Activated T-helper 1 cell treated with anti-CD3 and anti-CD28 coated beads, Interleukin-2, amount 50 U/mL, for 16 hours (primary cell): ENCODE measurements at places on chromosomes 7 and 10.

DNA sequence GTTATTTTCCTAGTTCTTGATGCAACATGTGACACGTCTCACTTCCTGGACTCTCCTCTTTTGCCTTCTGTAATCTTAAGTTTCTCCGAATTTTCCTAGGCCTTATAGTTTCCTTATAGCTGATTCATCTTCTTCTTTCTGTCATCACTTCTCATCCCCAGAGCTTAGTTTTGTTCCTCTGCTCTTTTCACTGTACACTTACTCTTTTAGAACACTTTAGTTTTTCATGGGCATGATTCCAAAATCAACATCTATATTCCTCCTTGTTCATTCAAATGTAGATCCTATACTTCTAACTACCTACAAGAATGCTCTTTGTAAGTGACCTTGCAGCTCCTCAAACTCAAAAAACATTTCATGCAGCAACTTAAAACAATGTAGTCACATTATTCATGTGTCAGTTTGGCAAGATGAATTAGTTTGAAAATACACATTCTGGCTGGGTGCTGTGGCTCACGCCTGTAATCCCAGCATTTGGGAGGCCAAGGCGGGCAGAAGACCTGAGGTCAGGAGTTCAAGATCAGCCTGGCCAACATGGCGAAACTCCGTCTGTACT, 13.1 kb upstream of the SLC26A3 start:
- DNase-seq: no peak

DNA sequence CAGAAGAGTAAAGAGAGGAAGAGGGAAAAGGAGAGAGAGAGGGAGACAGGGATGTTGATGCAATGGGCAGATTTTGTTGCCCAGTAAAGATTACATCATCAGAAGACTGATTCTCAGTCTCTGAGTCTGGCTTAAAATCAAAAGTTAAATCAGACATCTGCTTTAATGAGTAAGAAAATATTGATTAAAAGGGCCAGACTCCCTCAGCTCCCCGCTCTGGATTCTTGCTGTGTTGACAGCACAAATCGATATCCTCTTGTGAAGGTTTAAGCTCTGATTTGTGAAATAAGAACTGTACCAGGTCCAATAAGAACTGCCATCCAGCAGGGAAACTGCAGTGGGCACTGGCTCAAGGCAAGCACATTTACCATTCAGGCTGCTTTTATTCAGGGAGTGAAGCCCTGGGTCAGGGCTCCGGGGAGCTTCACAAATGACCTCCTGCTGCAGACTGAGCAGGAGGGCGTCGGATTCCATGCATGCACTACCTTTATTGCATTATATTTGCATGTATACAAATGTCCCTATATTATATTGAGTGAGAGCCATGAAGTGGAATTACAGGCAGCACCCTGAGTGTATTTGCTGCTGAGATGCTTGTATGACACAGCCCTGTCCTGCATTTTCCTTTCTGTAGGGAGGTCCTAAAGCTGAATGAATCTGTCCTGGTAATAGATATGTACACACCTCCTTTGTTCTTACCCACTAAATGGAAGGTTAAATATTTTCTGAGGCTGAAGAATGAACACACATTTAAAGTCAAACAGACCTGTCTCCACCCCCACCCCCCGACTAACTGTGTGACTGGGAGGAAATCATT, 401.5 kb downstream of the REEP3 start:
- no peak for DNase-seq

- no peak for DNase-seq
Observed at GRCh38 chr7:53191191-53191695, 155.8 kb downstream of the POM121L12 start.

DNA sequence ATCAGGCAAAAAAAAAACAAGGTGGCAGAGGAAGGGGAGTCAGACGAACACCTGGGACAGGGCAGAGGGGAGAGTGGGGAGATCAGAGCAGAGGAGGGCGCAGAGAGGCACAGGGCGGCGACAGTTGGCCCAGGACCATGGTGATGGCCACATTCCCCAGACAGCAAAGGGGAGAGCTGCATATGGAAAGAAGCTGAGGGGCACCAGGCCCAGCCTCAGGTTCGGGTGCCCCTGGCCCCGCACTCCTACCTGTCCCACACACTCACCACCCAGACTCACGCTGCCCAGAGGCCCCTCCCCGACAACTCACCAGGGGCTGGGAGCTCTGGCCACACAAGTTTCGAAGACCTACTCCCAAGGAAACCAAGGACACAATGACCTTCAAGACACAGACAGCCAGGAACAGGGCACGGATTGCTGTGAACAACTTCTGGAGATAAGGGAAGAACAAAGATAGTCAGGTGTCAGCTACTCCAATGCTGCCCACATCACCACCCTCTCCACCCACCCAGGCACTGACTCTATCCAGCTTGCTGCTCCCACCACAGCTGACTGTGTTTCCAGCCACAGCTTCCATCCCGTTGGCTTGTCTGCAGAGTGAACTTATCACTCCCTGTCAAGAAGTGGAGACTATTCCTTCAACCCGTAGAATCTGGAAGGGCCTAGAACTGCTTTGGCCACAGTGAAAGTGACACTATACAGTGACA, 8.3 kb downstream of the TMEM176B start:
- DNase-seq: no peak

- no peak for DNase-seq
Observed at GRCh38 chr7:32069116-32069650, 1.0 kb downstream of the PDE1C start.
